ENCODE measurements at places on chromosomes 12 and 14.
A peak's percentile ranks its signal among the peaks of the same experiment; 100 is the strongest.

- no peak for DNase-seq
Measured at GRCh38 chr12:68956466-68956865, 23.5 kb upstream of the CPM start.

GRCh38 chr14:37602605-37603453 is 7.4 kb downstream of the TTC6 start:
- DNase-seq, result no peak

DNA sequence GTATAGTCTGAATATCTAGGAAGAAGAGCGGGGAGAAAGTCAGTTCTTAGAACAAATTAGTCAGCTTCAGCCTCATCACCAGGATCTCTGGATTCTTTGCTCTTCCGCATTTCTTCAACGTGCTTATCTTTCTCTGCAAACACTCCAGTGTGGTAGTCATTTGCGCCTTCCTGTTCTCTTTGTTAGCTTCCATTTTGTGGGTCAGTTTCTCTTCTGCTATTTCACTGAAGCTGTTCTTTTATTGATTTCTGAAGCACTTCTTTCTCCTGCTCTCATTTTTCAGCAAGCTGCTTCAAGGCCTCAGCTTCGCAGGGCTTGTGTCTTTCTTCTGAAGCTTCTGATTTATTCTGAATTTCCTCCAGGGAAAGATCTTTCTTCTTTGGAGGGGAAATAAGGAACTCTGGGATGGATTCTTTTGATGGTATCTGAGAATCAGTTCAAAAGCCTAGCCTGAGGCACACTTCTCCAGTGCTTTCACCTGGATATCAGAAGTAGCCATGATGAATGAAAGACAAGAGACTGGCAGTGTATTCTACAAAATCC is 13.5 kb downstream of the AMN1 start:
- no peak for DNase-seq

DNA sequence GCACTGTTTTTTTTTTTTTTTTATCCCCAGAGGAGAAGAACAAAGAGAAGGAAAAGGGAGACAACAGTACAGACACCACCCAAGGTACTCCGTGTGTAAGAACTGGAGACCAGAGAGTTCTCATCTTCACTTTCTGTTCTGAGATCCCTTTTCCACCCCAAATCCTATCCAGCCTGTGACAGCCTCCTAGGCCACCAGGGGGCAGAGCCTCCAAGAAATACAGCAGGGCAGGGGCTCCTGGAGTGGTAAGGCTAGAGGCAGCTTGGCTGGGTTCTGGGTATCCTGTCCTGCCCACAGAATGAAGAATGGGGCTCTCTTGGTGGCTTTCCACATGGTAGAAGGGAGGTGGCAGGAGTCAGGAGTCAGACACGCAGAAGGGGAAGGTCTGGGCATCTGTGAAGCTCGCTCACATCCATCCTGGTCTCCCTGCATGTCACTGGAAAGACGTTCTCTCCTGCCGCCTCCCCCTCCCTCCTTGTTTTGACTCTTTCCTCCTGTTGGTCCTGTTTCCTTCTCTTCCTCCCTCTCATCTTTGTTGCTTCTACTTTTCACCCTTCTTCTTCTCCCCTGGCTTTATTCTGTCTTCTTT is 12.0 kb downstream of the CLSTN3 start:
- no peak for DNase-seq

DNA sequence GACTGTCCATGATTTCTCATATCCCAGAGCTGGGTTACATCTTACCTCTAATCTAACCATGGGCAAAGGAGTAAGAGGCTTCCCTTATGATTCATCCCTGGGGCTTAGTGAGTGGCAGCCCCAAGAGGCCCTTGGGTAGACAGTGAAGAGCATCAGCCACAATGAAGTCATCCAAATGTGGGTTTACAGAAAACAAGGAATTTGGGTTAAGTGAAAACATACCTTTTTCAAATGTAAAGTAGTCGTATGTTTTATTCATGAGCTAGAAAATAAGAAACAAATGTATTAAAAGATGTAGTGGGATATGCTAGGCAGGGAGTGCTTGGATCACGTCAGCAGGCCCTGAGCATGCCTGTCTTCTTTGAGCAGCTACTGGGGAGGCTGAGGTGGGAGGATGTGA is 54.0 kb upstream of the ELK3 start:
- DNase-seq, result peak; percentile 67

GRCh38 chr12:54437243-54437642 is 18.2 kb upstream of the ITGA5 start:
- no peak for DNase-seq

- DNase-seq, result no peak
Measured at GRCh38 chr14:79528828-79529416, 682.4 kb downstream of the DIO2 start.

GRCh38 chr12:42129595-42130204 is 15.0 kb downstream of the GXYLT1 start:
- no peak for DNase-seq

- DNase-seq, result no peak
Measured at GRCh38 chr12:1189163-1189562, 198.1 kb downstream of the ERC1 start.

- peak; percentile 23 for DNase-seq
Measured at GRCh38 chr12:62332598-62332997, 72.4 kb downstream of the USP15 start.

DNA sequence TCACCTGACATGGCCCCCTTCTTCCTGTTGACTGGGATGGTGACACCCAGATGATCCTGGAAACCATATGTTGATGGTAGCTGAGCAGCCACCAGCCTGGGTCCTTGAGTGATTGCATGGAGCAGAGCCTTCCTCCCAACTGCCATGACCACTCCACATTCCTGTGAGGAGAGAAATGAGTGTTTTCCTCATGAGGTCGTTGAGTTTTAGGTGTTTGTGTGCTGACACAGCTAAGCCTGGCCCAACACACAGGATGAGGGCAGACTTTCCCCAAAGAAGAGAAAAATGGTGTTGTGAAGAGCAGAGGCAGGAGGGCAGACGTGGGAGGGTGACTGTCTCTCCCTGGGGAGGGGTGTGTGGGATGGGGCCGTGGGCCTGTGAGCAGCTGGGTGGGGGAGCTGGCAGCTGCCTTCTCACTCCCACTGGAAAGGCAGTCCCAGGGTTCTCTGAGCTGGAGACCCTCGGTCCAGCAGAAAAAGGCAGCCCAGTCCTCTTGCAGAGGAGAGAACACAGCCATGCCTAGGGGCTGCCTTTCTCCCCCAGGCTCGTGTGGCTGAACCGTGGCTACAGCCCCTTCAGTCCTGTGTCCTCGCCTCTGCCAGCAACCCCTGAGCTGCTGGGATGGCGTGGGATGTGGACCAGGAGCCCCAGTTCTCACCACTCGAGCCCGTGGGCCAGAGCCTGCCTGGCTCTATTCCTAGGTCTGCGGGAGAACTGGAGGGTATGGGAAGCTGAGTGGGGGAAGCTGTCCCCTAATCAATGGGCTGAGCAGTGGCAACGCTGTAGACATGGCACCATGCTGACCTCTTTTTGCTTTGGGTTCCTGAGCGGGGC is 257.0 kb downstream of the ADGRD1 start:
- no peak for DNase-seq

DNA sequence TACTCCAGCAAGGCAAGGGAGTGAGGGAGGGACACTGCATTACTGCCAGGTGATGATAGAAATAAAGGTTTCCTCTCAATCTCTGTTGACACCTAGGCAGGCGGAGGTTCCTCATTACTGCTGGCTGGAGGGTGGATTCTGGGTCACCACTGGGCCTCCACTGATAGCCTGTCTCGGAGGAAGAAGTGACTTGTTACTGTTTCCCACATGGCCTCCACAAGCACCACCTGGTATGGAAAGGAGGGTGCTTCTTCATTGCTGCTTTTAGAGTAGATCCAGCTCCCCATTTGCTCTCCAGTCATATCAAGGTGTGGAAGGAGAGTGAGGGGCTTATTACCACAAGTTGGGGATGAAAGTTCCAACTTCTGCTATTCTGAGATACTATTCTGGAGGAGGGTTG is 6.4 kb downstream of the PRR4 start:
- no peak for DNase-seq

GRCh38 chr14:70655110-70655826 is 13.6 kb downstream of the TTC9 start:
- no peak for DNase-seq

DNA sequence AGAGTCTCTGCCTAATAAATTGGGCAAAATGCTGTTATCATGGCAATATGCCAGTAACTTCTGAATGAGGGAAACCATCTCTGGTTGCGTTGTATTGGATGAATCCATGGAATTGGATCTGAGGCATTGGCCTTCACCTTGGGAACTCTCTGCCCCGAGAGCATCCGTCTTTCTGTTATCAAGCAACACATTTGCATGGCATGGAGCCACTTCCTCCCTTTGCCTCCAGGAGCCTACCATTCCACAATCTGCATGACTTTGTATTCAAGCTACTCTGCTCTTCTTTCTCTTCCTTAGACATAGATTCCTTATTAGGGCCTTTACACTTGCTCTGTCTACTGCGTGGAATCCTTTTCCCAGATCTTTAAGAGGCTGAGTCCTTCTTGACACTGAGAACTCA is 57.2 kb downstream of the RIC8B start:
- no peak for DNase-seq

GRCh38 chr14:30573226-30573814 is 14.4 kb downstream of the G2E3 start:
- peak; percentile 31 for DNase-seq

GRCh38 chr14:58844544-58844943 is 206.8 kb downstream of the DACT1 start:
- DNase-seq, result no peak

- DNase-seq, result no peak
Measured at GRCh38 chr14:94922595-94923239, 152.8 kb upstream of the GSC start.

- DNase-seq, result no peak
Measured at GRCh38 chr12:75754698-75755097, 243.3 kb upstream of the KRR1 start.

DNA sequence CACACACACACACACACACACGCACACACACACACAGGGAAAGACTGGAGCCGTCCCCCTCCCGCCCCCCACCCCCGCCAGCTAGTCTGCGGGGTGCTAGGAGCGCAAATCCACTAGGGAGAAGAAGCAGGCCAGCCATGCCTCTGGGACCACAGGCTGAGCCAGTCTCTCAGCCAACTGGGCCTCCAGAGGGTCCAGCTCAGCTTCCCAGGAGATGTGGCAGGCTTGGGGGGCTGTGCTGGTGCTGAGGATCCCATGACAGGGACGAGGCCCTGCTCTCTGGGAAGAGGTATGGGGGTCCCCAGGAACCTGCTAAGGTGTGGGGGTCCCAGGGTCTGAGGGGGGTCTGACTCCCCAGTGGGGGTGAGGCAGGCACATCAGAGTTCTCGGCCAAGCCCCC is 133.5 kb downstream of the NCOR2 start:
- no peak for DNase-seq

DNA sequence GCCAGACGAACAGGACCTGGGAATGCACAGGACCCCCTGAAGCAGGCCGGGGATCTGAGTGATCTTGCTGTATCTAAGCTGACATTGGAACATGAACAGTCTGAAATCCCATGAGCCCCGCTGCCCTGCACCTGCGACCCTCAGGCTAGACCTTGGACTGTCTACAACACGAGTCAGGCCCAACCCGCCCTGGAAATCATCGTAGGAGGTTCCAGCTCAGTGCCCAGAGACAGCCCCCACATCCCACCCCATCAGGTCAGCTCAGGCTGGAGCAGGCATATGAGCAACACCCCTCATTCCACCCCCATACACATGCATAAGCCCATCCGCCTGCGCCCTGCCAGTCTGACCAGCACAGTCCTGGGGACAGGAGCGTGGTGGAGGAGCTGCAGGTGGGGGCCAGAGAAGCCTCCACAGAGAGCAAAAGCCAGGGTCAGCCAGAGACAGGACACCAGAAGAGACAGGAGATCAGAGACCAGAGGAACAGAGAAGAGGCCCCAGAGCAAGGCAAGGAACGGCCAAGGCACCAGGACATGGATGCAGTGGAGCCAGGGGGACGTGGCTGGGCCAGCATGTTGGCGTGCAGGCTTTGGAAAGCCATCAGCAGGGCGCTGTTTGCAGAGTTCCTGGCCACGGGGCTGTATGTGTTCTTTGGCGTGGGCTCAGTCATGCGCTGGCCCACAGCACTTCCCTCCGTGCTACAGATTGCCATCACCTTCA is at the start of gene AQP6:
TSS of gene AQP6 (plus strand) at position 307 of the 720 bp plus-strand sequence. CDS start at position 534, 227 bp downstream.
- no peak for DNase-seq

DNA sequence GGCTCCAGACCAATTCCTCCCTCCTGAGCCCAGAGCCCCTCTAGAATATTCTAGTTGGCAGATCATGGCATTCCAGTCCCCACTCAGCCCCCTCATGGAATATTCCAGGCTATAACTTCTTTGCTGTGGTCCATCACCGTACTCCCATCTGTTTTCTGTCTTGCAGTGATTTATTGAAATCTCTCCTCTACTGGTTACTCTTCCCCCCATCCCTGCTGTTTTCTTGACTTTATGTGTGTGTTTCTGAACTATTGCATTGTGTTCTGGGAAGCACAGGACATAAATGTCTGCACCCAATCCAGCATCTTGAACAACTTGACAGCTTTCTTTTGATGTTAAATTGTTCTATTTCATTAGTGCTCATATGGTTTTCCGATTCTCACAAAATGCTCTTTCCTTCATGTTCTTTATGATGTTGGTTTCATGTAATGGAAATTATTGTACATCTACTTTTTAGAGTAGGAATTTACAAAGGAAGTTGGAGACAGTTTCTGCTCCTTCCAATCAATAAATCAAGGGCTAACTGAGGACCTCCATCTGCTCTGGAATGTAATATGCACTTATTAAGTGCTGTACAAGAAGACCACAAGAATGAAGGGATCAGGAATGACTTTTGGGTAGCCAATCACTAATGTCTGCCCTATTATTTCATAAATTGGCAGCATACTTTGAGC is 26.3 kb downstream of the PDE6H start:
- DNase-seq, result no peak

DNA sequence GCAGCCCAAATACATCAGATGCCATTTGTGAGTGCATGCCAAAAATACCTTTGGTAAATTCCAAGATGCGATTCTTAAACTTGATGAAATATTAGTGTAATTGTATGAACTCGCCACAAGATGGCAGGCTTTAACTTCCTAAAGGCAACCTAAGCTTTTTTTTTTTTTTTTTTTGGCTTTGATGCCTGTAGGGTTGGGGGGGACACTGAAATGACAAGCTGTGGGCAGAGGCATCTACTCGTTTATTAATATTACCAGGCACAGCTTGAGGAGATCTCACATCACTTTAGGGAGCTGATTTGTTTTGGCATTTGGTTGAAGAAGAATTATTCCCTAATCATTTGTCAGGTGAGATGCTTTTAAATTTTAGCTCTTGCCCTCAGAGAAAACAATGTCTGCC is 126.7 kb upstream of the CCDC196 start:
- DNase-seq, result peak; percentile 17

GRCh38 chr14:68894123-68894522 is 85.0 kb downstream of the ACTN1 start:
- no peak for DNase-seq

- no peak for DNase-seq
Measured at GRCh38 chr12:12671850-12672660, 23.9 kb downstream of the GPR19 start.

DNA sequence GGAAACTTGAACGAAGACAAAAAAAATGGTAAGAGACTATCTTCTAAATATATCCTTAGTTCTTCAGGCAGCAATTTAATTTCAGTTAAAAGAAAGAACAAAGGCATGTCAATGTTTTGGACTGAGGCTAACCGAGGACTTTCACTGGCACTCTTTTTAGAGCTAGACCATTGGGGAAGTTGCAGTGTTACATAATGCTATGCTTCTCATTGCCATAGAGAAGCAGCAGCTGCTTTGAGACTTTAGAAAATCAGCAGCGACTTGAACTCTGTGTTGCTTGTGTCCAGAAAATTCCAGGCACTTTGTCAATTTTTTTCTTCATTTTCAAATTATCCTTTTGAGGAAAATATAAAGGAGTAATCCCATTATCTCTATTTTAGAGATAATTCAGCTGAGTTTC is 964.2 kb downstream of the NRXN3 start:
- no peak for DNase-seq

GRCh38 chr12:93413064-93413463 is 28.7 kb downstream of the UBE2N start:
- DNase-seq, result no peak
